ENCODE measurements at places on chromosomes 13 and 19.

DNA sequence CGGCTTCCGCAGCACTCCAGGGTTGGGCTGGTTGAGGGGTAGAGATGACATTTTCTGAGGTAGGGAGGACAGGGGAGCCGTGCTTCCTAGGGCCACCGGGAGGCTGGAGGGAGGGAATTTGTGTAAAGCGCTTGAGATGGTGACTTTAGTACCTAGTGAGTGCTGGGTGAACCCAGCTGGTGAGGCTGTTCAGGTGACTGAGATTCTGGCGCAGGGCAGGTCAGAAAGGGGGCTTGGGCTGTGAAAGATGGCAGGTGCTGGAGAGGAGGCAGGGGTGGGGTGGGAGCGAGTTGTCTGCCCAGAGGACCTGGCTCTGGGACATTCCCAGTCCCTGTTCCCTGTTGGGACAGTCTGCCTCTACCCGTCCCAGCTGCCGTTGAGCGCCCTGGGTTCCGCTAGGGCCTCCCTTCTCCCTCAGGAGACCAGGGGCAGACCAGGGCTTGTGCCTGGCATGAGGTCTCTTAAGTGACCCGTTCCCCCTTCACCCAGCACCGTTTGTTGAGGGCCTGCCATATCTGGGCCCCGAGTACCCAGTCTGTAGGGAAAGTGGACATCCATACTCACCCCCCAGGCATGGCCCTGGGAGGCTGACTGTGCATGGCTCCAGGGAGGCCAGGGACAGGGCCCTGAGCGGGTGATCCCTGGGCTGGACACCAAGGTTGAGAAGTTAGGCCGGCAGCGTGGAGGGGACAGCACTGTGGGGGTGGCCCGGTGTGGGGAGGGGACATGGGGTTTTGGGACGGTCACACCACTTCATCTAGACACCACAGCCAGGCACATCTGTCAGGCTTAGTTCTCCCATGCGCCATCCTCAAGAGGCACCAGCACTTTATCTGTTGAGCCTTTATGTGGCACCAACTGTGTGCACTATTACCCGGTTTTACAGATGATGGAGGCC is 5.0 kb downstream of the PTOV1 start:
- no peak for DNase-seq

DNA sequence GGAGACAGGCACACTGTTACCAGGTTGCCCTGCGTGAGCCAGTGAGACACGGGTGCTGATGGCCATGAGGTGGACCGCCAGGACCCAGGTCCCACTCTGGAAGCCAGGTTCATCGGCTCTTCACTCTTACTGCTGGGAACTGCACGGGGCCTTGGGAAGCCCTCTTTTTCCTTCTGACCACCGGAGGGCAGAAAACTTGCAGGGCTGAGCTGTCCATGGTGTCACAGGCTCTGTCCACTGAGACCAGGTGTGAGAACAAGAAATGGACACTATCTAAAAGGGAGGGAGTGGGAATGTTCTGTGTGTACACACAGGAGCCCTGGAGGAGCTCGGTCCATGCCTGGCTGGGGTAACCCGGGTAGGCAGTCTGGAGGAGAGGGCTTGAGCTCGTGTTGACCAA is 93.4 kb downstream of the UQCRFS1 start:
- no peak for DNase-seq

GRCh38 chr13:112859817-112860190 is 109.2 kb upstream of the MCF2L start:
- DNase-seq, result peak; percentile 18

- DNase-seq, result no peak
Observed at GRCh38 chr19:4684312-4685095, 14.4 kb upstream of the MYDGF start.

- no peak for DNase-seq
Observed at GRCh38 chr13:113224486-113224885, 15.1 kb downstream of the CUL4A start.

- peak; percentile 3 for DNase-seq
Observed at GRCh38 chr13:36848199-36848982, 29.4 kb downstream of the RFXAP start.

GRCh38 chr19:44702551-44703176 is 3.7 kb downstream of the CEACAM16 start:
- no peak for DNase-seq

GRCh38 chr19:18176367-18177310 is 3.0 kb downstream of the IFI30 start:
- no peak for DNase-seq

- no peak for DNase-seq
Observed at GRCh38 chr13:42017264-42017663, 31.2 kb upstream of the DGKH start.

Data from MCF 10A (cell line).